A549 (cell line): ENCODE measurements at places on chromosomes 12 and 14.

- DNase-seq = no peak
Observed at GRCh38 chr14:68000511-68000910, 180.9 kb downstream of the RAD51B start.

DNA sequence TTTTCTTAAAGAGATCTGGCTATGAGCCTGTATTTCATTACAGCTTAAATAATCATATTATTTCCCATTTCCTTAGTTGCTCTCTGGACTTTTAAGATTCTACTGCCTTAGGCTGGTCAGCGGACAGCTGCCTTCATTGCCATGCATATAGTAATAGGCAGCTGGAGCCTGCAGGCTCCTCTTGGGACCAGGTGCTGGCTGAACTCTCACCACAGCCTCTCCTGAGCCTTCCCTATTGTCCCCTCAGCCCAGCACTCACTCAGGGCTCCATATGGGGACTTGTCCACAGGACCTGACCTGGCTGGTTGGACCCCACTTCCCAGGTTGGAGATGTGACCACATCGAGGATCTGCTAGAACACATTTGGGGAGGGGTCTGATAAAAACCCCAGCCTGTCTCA, 405.4 kb downstream of the DPF3 start:
- no peak for DNase-seq

DNA sequence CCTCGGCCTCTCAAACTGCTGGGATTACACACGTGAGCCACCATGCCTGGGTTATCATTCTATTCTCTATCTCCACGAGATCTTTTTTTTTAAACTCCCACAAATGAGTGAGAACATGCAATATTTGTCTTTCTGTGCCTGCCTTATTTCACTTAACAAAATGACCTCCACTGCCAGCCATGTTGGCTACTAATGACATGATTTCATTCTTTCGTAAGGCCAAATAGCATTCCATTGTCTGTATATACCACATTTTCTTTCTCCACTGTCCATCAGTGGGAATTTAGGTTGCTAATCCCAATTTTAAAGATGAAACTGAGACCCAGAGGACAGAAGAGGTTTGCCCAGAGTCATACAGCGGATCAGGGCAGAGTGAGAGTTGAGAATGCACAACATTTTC, 10.9 kb upstream of the TRPV4 start:
- no peak for DNase-seq

DNA sequence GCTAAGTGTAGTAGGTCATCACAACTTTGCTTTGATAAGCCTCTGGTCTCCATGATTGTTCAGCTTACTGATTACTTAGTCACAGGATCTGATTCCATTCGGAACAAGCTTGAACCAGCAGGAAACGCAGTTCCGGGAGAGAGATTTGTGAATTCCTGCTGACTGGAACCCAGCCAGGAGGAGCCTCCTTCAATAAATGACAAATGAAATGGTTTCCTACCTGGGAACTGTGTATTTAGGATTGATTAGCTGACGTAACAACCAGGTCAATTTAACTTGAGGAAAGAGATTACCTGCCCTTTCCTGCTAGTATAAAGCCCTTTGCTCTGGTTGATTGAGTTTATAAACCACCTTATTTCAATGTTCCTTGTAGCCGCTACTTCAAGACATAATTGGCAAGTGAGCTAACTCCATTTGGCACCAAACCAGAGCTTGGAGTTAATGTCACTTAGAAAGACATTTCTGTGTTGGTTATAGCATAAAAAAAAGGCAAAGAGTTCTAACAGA, 35.1 kb upstream of the KCNH3 start:
- DNase-seq = peak; percentile 44

- no peak for DNase-seq
Observed at GRCh38 chr14:32428875-32429274, 99.8 kb downstream of the AKAP6 start.

DNA sequence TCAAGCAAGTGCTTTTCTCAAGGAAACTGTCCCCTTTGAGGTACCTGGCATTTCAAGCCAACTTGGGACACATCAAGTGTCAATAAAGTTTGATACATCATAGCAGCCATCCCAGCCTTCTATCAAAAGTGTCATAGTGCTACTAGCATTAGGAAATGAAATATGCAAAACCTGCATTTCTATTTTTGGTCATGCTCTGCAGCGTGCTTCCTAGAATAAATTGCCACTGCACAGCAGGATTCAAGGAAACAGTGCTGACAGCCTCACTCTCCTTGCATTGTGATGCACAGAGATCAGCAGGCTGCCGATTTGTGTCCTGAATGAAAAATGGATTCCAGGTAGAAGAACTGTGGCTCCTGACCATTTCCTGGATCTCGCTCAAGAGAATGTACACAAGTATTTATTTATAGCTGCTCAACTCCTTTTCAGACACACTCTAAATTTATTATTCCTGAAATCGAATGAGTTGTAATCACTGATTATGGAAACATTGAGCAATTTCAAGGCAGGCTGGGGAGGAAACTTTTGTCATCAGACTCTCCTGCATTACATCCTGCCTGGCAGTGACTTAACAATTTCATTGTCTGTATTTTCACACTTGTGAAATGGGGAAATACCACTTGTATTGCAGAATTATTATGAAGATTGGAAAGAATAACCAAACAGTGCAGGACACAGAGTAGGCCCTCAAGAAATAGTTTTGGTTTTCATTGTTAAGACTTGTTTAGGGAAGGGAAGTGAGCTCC, 120.9 kb downstream of the SLC38A6 start:
- DNase-seq = no peak

- no peak for DNase-seq
Observed at GRCh38 chr14:74500417-74501134, 7.0 kb downstream of the ISCA2 start.

- DNase-seq = no peak
Observed at GRCh38 chr12:749751-750270, 2.6 kb upstream of the WNK1 start.

DNA sequence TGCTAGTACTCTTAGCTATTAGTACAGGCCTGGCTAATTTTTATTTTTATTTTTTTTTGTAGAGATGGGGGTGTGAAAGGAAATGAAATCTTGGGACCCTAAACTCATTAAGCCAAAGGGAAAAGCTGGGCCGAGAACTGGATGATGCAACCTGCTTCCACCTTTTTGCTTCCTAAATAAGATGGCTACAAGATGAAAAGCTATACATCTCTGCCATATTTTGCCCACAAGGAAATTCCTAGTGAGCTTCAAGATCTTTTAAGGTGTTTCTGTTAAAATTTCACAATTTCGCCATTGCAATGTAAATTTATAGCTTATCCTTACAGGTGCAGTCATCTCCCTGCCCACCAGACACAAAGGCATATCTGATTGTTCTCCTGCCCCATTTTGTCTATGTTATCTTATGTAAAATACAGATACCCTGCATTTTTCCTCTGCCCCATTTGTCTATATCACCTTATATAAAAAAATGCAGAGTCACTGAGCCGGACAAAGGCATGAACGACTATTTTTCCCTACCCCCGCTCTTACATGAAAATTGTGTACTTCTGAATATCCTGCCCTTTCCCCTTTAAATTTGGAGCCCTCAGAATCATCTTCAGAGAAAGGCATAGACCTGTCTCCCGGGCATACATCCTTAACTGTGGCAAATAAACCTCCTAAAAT, 112.0 kb upstream of the SLC38A2 start:
- no peak for DNase-seq

GRCh38 chr14:28831126-28831525, 64.5 kb downstream of the FOXG1 start:
- DNase-seq = no peak

DNA sequence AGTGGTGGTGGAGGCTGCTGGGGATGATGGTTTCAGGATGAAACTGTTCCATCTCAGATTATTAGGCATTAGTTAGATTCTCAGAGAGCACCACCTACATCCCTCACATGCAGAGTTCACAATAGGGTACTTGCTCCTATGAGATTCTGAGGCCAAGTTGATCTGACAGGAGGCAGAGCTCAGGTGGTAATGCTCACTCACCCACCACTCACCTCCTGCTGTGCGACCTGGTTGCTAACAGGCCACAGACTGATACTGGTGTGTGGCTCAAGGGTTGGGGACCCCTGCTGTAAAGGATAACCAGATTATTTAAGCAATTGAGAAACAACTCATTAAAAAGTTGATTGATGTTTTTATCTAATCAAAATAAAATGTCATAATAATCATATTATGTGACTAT, 248.5 kb downstream of the RERGL start:
- no peak for DNase-seq

DNA sequence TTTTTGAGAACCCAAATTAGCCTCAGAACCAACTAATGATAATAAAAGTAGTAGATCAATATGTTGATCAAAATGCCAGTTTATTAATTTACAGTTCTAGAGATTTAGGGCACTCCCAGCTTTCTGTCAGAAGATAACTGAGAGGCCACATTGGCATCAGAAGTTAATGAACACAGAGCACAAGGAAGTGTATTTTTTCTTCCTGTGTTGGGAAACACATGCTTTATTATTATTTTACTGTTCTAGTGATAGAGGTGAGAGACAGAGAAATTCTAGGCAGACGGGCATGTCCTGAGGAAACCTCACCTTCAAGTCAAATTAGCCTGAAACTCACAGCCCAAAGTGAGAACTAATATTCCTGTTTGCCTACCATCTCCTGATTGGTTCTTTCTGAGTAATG, 213.7 kb downstream of the PCNX1 start:
- DNase-seq = no peak

DNA sequence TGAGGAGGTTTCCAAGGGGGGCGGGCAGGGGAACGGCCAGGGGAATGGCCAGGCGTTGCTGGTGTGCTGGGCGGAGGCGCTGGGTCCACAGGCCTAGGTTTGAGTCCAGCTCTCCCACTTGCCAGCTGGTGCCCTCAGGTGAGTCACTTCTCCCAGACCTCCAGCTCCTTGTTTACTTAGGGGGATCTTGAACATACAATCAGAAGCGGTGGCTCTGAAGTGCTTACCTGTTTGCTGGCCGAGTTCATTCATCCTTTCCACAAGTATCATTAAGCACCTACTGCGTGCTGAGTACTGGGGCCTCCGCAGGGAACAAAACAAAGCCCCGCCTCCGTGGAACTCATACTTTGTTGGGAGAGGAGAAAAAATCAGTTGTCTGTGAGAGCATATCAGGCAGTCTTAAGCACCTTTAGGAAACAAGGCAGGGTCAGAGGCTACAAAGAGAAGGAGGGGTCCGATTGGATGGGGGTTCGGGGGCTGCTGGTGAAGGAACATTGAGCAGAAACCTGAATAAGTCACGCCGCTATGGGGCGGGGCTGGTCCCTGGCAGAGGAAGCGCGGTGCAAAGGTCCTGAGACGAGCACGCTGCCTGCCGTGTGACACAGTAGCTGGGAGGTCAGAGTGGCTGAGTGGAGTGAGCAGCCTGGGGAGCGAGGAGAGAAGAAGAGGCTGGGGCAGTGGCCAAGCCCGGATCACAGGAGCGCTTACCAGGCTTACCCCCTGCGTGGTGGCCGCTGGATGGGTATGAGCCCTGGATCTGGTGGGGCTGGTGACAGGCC, 15.1 kb downstream of the MVK start:
- DNase-seq = no peak

GRCh38 chr12:123034022-123034541, 53.6 kb downstream of the ARL6IP4 start:
- no peak for DNase-seq

GRCh38 chr14:58131386-58131785, 20.6 kb downstream of the ARMH4 start:
- peak; percentile 10 for DNase-seq

DNA sequence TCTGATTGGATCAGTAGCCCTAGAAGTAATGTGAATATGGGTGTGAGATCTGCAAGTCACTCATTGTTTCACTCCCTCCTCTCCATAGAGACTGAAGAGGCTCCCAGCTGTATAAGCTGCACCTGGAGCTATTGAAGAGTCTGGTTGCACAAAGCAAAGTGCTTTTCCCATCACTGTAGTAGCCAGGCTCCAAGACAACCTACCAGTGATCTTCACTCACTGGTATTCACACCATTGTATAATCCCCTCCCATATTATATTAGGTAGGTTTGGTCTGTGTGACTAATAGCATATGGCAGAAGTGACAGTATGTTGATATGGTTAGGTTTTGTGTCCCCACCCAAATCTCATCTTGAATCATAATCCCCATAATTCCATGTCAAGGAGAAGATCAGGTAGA, 64.4 kb downstream of the ZFC3H1 start:
- DNase-seq = no peak

DNA sequence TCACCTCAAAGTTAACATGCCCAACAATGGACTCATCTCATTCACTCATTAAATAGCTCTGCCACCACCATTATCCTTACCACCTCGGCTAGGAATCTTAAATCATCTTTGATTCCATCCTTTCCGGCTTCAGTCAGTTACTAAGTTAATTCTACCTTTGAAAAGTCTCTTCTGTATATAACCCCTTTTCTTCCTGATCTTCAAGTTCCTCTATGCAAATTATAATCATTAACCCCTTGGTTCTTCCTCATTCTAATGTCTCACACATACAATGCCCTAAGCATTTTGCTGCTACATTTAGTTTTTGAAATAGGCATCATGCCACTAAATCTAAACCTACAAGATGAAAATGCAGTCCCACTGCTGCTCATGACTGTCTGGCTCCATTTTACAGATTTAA, 51.6 kb downstream of the ATP2B1 start:
- no peak for DNase-seq

DNA sequence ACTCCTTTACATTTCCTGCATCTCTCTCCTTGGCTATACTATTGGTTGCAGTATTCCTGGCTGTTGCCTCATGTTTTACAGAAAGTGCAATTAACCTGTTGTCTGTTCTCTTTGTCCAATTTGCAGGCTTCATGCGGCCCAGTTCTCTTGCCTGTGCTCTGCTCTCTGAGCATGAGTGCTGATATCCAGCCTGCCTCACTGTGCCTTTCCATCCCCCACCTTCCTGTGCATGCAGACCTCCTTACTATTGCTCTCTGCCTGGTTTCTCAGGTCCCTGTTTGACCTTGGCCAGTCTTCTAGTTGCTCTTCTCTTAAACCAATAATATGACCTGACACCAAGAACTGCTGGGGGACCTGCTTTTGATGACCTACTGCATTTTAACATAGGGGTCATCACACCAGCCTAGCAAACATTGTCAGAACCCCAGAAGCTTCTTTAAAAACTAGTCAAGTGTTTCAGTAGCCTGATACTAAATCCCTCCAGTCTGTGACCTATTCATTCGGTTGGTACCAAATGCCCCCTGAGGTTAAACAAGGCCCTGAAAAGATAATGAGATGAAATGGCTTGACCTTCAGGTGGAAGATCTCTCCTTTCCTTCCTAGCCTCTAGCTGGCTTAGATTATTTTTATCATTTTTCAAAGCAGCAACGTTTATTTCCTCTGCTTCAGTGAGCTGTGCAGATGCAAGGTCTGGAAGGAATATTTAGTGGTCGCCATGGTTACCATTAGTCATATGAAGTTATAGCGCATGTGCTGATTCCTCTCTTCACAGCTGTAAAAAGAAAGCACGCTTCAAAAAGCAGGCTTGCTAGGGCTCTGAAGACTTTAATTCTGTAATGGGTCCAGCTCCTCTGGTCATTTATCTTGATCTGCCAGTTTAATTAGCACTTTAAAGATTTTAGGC, 216.5 kb downstream of the PHLDA1 start:
- DNase-seq = peak; percentile 73

- DNase-seq = peak; percentile 81
Observed at GRCh38 chr12:54207539-54208294, 18.9 kb upstream of the SMUG1 start.

- DNase-seq = no peak
Observed at GRCh38 chr12:53696655-53697331, 20.9 kb upstream of the ATP5MC2 start.

GRCh38 chr12:15789220-15790171, at the start of gene EPS8:
EPS8 (minus strand) TSS chr12:15789388; CDS start chr12:15682951, 106,437 bp downstream.
- DNase-seq = peak; percentile 91
